Stimulated activated CD4-positive, alpha-beta T cell treated with anti-CD3 and anti-CD28 coated beads, Interleukin-15, amount 100 ng/mL, for 48 hours (primary cell): ENCODE measurements at places on chromosomes 7 and 10.

DNA sequence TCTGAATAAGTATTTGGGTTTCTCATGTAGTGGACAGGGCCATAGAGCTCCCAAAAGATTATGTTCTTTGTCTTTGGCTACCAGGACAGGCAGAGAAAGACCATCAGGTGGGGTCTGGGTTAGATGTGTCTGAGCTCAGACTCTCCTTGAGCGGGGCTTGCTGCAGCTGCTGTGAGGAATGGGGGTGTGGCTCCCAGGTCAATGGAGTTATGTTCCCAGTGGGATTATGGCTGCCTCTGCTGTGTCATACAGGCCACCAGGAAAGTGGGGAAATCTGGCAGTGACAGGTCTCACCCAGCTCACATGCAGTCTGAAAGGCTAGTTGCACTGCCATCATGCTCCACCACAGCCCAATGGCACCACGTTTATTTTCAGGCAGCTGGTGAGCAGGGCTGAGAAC is 97.0 kb upstream of the FERD3L start:
- DNase-seq: no peak

DNA sequence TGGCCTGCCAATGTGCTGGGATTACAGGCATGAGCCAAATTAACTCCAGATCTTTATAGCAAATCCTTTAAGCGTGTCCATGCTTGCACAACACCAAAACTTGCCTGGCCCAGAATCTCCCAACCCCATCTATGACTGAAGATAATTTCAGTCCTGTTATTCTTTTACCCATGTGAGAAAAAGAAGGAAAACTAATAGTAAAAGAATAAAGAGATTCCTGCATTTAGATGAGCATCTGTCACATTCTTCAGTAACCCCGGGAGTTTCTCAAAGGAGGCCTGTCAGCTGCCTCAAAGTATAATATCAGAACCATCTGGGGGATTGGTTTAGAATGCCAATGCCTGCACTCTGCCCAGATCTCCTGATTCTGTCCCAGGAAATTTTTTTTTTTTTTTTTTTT is 158.1 kb upstream of the KMT2E start:
- DNase-seq: no peak

- DNase-seq: no peak
These were observed 457.4 kb downstream of the DNAJB6 start for GRCh38 chr7:157793973-157794745.

- DNase-seq: no peak
These were observed 23.3 kb downstream of the MACC1 start for GRCh38 chr7:20193873-20194272.

DNA sequence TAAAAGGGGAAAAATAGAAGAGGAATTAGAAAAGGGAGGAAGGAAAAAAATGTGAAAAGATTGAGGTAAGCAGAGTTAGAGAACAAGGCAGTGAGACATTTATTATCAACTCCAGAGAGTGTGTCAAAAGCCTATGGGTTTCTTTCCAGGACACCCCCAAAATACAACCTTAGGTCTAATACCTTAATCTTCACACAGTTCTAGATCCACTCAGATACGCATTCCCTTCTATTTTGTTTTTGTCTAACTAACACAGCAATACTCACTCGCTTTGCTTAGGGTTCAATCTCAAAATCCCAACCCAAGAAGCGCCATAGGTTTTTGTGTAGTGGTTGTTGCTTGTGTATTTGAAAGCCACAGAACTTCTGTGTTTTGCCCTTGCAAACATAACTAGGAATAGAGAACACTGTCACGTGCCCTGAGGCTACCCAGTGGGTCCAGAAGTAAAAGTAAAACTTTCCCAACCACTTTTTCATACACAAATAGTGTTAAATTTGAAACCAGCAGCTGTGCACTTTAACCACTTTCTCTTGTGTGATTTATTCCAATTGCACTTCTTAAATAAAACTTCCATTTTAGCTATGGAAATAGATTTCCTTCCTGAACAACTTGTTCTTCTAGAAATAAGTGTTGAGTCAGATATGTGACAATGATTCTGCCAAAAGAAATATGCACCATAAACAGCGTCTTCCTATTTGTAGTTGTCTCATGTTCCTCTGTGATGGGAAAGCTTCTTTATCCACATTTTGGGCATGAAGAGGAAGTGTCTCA is 414.7 kb upstream of the GHITM start:
- DNase-seq: no peak

DNA sequence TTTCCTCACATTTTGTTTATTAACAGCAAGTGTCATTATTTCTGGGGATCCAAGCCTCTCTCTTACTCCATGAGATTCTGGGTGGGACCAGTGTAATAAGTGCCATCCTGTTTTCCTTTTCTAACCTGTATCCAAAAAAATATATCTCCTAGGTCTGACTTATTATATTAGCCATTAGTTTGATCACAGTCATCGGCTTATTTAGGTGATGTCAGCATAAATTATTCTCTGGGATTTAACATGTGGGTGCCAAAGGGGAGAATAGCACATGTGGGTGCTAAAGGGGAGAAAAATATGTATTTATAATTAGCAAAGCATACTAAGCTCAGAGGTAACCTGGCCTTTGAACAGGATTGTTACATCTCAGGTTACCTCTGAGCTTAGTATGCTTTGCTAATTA is 293.8 kb upstream of the SEMA3D start:
- DNase-seq: no peak

DNA sequence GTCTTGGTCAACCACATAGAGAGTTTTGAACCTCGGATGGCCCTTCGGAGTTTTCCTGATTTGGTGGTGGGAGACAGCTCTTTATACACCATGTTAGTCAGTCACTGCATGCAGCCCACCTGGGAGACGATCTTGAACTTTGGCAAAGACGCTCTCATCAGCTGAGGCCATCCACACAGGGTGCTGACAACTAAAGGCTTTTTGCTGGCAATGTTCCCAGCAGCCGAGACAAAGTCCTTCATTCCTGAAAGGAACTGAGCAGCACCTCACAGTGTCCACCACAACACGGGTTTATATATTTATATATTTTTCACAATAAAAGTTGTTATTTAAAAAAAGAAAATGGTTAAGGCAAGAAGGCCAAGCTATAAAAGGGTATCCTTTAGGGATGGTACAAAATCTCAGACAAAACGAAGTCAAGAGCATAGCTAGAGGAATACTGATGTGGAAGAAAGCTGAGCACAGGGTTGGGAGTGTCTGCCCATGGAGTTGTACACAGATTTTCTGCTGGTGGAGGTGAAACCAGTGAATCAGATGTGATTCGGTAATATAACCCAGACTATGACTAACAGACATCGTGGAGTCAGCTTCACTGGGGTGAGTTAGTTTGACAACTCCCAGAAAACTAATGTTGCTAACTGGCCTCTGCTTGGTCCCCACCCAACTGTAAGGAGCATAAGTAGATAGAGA is 27.4 kb upstream of the CAPZA2 start:
- DNase-seq: no peak

- DNase-seq: no peak
These were observed 34.5 kb upstream of the GSAP start for GRCh38 chr7:77450613-77451012.

DNA sequence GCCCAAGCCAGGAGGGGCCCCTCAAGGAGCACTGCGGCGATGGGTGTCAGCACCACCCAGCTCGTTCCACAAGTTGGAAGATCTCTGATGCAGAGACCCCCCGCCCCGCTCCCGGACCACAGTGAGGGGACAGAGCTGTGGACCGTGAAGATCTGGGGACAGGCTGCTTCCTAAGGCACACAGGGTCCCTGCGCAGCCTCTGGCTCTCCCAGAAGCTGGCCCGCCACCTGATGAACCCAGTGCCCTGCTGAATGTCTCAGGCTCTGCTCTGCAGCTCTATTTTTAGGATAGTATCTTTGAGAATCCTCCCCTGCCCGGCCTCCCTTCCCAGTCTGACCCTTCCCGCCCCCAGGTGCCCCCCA is 29.7 kb downstream of the GBX1 start:
- DNase-seq: no peak

DNA sequence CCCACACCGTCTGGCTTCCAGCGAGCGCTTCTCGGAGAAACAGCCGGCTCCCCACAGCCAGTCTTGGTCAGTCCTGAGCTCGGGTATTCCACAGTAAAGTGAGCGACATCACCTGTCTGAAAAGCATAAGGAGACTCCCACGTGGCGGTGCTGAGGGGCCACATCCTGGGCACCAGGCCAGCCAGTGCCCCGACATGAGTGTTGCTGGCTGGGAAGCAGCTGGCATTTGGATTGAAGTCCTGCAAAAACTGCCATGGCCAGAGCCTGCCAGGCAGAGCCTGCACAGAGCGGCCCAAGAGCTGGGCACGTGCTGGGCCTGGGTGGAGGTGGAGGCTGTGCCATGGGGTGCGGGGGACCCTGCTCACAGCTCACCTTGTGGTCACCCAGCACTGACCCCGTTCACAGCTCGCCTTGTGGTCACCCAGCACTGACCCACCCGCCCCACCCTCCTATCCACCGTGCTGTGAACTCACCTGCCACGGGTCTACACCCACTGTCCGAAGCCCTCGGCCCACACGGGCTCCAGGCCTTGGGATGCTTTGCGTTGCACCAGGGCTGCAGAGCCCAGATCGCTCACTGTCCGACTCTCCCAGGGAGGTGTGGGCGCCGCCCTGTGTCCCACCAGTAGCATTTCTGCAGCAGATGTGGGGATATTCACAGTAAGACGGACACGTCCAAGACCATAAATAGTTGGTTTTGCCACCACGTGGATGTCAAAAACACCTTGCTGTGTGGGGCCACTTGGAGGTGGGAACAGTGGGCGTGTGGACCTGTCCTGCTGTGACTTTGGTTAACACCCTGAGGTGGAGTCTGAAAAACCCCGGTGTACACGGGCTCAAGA is 48.8 kb downstream of the PITRM1 start:
- no peak for DNase-seq

- DNase-seq: no peak
These were observed 13.5 kb upstream of the ATP6V1F start for GRCh38 chr7:128849156-128849515.

- no peak for DNase-seq
These were observed 108.5 kb downstream of the HBP1 start for GRCh38 chr7:107277331-107277730.

DNA sequence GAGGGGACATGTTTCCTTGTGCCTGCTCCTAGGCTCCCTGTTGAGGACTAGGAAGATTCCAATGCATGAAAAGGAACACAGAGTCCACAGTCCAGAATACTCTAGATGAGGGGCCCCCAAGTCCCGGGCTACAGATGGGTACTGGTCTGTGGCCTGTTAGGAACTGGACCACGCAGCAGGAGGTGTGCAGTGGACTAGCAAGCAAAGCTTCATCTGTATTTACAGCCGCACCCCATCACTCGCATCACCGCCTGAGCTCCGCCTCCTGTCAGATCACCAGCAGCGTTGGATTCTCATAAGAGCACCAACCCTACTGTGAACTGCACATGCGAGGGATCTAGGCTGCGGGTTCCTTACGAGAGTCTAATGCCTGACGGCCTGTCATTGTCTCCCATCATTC is 233.0 kb upstream of the MKLN1 start:
- no peak for DNase-seq

- DNase-seq: no peak
These were observed 33.0 kb downstream of the EN2 start for GRCh38 chr7:155490697-155491628.

GRCh38 chr7:139471740-139472353 is 11.6 kb downstream of the KLRG2 start:
- DNase-seq: no peak

GRCh38 chr7:422191-422885 is 97.3 kb downstream of the PDGFA start:
- no peak for DNase-seq

DNA sequence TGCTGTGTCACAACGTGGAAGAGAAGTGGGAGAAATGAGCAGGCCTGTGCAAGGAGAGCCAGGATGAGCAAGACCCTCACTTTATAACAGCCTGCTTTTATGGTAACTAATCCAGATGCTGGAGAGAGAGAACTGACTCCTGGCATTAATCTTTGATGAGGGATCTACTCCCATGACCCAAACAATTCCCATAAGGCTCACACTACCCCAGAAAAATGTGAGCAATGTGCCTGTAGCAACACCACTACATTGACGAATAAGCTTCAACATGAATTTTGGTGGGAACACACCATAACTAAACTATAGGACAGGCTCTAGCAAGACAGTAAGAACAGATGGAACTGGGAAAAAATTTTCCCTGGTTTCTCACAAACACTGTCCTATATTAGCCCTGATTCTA is 173.6 kb upstream of the PRSS58 start:
- DNase-seq: no peak

- DNase-seq: no peak
These were observed 22.0 kb downstream of the CDCA7L start for GRCh38 chr7:21923658-21924057.

GRCh38 chr7:112297681-112298080 is 91.2 kb downstream of the ZNF277 start:
- no peak for DNase-seq

- DNase-seq: peak; percentile 2
These were observed 149.3 kb upstream of the SHH start for GRCh38 chr7:155961241-155962190.

DNA sequence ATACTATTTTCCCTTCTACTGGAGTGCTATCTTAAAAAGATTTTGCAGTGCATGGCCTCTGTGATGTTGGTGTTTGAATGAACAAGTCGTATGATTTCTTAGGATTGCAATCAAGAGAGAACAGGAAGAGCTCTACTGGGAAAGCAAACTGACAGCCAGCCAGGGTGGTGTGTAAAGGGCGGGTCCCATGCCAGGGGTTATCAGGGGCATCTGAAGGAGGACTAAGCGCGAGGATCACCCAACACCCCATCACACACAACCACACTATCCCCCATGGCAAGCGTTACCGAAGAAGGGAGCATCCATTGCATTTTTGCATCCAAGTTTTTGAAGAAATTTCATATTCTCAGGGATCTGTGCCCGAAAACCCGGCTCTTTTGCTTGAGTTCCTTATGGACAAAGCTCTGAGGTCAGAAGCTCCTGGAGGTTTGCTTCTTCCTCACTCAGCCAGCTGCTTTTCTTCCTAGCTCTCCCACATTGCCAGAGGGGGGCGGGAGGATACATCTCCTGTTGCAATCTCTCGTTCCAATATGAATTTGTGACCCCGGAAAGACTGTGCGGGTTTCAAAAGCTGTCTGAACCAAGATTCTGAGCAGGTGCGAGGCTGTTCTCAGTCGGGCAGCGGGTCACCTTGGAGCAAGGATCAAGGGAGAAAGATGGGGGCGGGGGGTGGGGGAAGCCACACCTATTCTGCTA is 5.2 kb downstream of the NEUROD6 start:
- DNase-seq: no peak

DNA sequence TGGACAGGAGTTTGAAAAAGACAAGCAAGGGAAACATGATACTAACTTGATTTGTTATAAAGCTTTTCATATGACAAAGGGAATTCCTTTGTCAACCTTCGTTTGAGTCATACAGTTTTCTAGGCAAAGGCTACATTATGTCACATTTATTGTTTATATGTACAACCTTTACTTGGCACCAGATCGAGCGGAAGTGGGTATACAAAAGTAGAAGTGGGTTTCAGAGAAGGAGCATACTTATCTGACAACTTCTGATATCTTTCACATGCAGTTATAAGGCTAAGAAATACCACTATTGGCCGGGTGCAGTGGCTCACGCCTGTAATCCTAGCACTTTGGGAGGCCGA is 11.0 kb downstream of the STMP1 start:
- no peak for DNase-seq

DNA sequence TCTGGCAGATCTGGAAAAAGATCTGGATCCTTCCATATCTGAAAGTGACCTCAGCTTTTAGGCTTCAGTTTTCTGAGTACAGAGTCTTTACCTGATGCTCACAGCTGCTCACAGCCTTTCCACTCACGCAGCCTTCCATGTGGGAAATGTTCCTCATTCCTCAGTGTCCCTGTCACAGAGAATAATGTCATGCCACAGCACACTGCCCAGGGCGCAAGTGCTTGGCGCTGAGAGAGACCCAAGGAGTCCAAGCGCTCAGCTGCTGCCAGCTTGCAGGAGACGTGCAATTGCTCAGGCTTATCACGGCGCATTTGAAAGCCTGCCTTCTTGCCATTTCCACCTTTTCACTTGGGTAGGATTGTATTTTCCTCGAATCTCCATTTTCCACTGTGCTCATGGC is 271.9 kb upstream of the MKI67 start:
- no peak for DNase-seq
